HFFc6 (cell line): ENCODE measurements at places on chromosomes 7 and 10. TPM values are rescaled to one million over a fixed set of nuclear protein-coding genes. Genes with fewer than 3 reads are reported as not detected.
A peak's percentile ranks its signal among the peaks of the same experiment; 100 is the strongest.

The HMX3 gene
- not detected in 3 replicates for total RNA-seq

The SPDYE16 gene
- 0.21 TPM in 1 of 2 replicates, not detected in the other for total RNA-seq

DNA sequence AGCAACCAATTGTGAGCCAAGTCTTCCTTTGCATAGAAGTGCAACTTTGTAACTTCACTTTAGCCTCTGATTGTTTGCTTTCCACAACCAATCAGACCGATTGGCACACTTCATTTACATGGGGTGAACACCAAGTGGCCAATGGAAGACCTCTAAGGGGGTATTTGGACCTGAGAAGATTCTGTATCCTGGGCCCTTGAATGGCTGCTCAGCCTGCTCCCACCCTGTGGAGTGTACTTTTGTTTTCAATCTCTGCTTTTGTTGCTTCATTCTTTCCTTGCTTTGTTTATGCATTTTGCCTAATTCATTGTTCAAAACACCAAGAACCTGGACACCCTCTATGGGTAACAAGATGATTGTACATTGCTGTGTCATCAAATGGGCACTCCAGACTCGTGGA, 385.7 kb upstream of the NRP1 start:
- no peak for DNase-seq
- peaks cover 9% of the 10 kb centered on the region for H3K27me3 ChIP-seq
- no peak overlapping the region for H3K4me3 ChIP-seq
- H3K36me3 ChIP-seq, result peaks cover 11% of the 10 kb centered on the region

GRCh38 chr7:20424500-20424899, 93.8 kb downstream of the ITGB8 start:
- no peaks in the 10 kb centered on the region for H3K27me3 ChIP-seq
- no peak overlapping the region for H3K27ac ChIP-seq
- H3K36me3 ChIP-seq, result no peaks in the 10 kb centered on the region
- no peaks in the 10 kb centered on the region for H3K4me1 ChIP-seq

GRCh38 chr7:129053938-129054437, 923 bp downstream of the TNPO3 start:
- H3K27me3 ChIP-seq, result peaks cover 4% of the 10 kb centered on the region
- peaks cover 36% of the 10 kb centered on the region for H3K4me1 ChIP-seq
- H3K4me3 ChIP-seq, result peak overlapping the region; percentile 96
- H3K27ac ChIP-seq, result peak overlapping the region; percentile 100
- peaks cover 17% of the 10 kb centered on the region for H3K36me3 ChIP-seq

DNA sequence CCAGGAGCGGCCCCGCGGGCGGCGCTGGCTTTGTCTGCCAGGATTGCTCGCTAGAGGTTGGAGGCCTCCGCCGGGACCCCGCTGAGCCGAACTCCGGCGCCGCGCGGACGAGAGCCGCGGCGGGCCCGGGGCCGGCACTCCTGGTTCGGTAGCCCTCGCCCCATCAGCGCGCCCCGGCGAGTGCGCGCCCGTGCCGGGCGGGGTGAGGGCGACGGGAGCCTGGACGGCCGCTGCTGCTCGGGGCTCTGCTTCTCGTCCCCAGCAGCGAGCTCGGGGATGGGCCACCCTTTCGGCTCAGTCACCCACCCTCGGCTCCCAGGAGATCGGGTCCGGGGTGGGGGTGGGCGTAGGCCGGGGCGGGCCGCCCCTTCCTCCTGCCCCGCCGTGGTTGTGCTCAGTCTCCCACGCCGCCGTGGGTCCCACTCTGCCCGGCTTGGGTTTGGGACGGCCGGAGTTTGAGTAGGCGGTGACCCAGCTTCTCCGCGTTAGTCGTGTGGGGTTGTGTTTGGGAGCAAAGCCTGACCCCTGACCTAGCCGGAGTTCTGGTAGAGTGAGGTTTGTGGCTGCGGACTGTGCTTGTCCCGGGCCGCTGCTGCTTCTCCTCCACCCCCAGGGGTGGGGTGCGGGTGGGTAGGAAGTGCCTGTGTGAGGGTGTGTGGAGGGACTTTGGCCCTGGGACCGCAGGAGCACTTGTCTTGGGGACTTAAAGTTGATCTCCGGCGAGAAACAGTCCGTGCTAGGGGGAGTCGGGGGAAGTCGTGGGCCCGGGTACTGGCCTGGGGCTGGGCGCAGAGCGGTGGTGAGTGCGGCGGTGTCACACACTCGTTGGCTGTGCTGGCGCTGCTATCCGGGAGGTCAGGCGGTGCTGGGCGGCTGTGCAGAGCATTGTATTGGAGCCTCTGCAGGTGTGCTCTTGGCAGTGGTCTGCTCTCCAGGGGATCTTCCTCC, 677 bp downstream of the TSPAN14 start:
- H3K27me3 ChIP-seq, result no peaks in the 10 kb centered on the region
- no peak for DNase-seq
- H3K36me3 ChIP-seq, result peaks cover 13% of the 10 kb centered on the region

DNA sequence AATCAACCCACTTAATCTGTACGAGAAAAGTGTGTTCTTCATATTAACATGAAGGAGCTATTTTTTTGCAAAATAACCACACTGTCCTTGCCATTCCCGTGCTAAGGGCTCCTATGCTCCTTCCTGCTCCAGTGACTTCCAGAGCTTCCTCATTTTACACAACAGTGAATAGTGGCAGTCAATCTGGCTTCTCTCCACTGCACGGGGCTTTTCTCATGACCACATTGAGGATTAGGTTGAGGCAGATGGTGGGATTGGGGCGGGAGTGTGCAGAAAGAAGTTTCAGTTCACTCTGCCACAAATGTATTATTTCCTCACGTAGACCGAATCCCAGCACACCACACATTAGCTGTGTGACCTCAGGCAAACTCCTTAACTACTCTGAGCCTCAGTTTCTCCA, 235.1 kb downstream of the ARHGAP12 start:
- H3K27me3 ChIP-seq, result peaks cover 2% of the 10 kb centered on the region
- DNase-seq, result no peak
- no peak overlapping the region for H3K27ac ChIP-seq
- peaks cover 18% of the 10 kb centered on the region for H3K4me1 ChIP-seq
- H3K36me3 ChIP-seq, result peaks cover 21% of the 10 kb centered on the region
